ENCODE measurements at places on chromosomes 2 and 18.
A peak's percentile ranks its signal among the peaks of the same experiment; 100 is the strongest.

- no peak for DNase-seq
Observed at GRCh38 chr2:223086370-223086981, 34.5 kb downstream of the KCNE4 start.

DNA sequence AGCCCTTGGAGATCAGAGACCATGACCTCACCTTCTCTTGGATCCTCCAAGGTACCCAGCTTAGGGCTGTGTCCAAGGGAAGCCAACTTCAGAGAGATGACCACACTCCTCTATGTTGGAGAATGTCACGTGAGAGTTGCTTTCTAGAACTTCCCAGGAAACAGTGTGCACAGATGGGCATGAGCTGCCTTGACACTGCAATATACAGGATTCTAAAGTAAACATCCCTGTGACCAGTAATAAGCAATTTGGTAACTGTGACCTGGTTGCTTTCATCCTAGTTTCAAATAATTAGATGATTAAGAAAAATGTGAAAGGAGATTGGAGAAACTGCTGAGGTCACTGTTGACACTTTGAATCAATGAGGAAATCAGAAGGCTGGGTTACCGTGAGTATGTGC lies 181.1 kb upstream of the EPAS1 start:
- no peak for DNase-seq

DNA sequence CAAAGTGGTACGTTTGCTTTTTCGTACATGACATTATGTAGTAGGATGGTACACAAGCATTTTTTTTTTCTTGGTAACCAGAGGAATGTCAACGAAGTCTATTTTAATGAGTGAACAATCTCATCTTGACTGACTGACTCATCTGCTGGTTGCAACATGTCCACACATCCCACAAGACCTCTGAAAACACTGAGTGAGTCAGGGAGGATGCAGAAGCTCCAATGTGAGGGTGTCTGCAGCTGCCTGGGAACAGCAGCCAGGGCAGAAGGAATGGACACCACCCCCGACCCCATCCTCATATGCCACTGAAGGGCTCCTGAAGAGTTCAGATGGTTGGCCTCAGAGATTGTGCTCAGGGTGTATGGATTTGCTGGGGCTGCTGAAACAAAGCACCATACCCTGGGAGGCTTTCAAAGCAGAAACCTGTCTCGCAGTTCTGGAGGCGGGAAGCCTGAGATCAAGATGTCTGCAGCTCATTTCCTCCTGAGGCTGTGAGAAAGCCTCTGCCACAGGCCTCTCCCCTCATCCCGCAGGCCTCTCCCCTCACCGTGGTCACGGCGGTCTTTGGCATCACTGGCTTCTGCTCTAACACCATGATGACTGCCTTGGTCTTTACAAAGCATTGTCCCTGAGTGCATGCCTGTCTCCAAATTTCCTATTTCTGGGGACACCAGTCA lies 124.6 kb downstream of the LRATD1 start:
- DNase-seq: no peak

DNA sequence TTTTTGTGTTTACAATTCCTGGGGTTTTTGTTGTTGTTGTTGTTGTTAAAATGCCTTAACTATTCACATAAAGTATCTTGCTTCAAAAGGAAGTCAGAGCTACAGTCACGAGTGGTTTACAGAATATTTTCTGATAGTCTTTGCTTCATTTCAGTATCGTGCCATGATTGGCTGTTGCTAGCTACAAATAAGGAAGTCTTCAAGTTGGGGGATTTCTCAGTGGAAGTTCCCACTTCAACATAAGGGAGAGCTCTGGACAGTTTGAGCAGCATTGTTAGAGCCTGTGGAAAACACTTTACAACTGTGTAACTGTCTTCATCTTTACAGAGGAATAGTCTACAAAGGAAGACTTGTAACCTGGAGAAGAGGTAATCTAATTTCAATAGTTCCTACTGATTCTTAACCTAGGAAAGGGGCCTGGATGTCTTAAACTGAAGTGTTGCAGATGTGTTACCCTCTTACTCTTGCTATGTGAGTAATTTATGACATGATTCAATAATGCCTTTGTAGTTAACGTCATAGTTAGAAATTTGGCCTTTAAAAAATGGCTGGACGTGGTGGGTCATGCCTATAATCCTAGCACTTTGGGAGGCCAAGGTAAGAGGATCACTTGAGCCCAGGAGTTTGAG lies 23.4 kb upstream of the TANK start:
- peak; percentile 37 for DNase-seq
